ENCODE measurements at places on chromosomes 6 and 20.
A peak's percentile ranks its signal among the peaks of the same experiment; 100 is the strongest.

- H3K36me3 ChIP-seq, result no peaks in the 10 kb centered on the region
- no peak overlapping the region for H3K27ac ChIP-seq
- peaks cover 9% of the 10 kb centered on the region for H3K4me1 ChIP-seq
- DNase-seq, result no peak
- no peaks in the 10 kb centered on the region for H3K27me3 ChIP-seq
These were observed 35.6 kb downstream of the TTLL9 start for GRCh38 chr20:31906001-31906400.

DNA sequence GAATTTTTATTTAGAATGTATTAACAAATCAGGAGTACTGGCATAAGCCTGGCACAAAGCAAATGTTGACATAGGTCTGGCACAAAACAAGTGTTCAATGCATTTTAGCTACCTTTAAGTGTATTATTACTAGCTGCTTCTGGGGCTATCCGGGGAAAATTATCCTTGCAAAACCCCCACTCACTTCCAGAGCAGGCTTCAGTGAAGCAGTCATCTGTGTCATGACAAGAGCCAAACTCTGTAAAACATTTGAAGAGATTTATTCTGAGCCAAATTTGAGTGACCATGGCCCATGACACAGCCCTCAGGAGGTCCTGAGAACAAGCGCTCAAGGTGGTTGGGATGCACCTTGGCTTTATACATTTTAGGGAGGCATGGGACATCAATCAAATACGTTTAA is 6.4 kb upstream of the TRIM38 start:
- peaks cover 10% of the 10 kb centered on the region for H3K4me1 ChIP-seq
- H3K27me3 ChIP-seq, result no peaks in the 10 kb centered on the region
- H3K4me3 ChIP-seq, result no peak overlapping the region
- no peak for DNase-seq
- H3K36me3 ChIP-seq, result no peaks in the 10 kb centered on the region

DNA sequence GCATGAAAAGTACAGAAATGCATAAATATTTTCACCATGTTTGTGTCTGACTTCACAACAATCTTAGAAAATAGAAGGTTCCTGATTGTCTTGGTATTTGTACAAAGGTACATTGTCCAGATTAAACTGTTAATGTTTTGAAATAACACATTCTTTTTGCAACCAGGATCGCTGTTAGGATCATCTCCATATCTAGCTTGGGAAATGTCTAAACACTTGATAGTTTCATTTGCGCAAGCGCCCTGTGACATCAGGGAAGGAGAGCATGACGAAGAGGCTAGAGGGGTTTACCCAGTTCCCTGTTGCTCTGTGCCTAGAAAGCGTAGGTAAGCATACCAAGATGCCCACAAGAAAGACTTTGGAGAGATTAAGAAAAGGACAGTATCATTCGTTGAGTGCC is 19.4 kb downstream of the ALDH8A1 start:
- no peak overlapping the region for H3K27ac ChIP-seq
- no peaks in the 10 kb centered on the region for H3K36me3 ChIP-seq
- H3K4me3 ChIP-seq, result no peak overlapping the region
- no peak for DNase-seq
- H3K4me1 ChIP-seq, result no peaks in the 10 kb centered on the region

DNA sequence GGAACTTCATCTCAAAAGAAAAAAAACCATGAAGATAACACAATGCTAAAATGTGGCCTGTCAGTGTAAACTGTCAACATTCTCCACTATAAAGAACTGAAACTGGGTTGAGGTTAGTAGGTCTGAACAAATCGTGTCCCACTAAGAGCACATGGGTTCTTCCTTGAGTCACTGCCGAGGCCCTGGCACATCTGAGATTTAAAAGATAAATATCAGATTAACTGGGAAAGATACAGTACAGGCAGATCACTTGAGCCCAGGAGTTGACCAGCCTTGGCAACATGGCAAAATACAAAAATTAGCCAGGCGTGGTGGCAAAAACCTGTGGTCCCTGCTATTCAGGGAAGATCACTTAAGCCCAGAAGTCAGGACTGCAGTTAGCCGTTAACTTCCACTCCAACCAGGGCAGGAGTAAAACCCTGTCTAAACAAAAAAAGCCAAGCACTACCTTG is 5.6 kb downstream of the EEF1A1 start:
- H3K36me3 ChIP-seq, result peaks cover 53% of the 10 kb centered on the region
- no peak overlapping the region for H3K27ac ChIP-seq
- no peaks in the 10 kb centered on the region for H3K27me3 ChIP-seq
- no peak for DNase-seq
- no peak overlapping the region for H3K4me3 ChIP-seq
- peaks cover 30% of the 10 kb centered on the region for H3K4me1 ChIP-seq

- DNase-seq, result no peak
- H3K27me3 ChIP-seq, result no peaks in the 10 kb centered on the region
- no peaks in the 10 kb centered on the region for H3K36me3 ChIP-seq
- no peak overlapping the region for H3K4me3 ChIP-seq
These were observed 33.5 kb upstream of the CD93 start for GRCh38 chr20:23119456-23120216.

GRCh38 chr6:157304899-157305663 is 18.2 kb downstream of the TMEM242 start:
- H3K4me1 ChIP-seq, result peaks cover 34% of the 10 kb centered on the region
- no peaks in the 10 kb centered on the region for H3K27me3 ChIP-seq
- no peaks in the 10 kb centered on the region for H3K36me3 ChIP-seq
- peak overlapping the region; percentile 19 for H3K4me3 ChIP-seq
- peak overlapping the region; percentile 25 for H3K27ac ChIP-seq

DNA sequence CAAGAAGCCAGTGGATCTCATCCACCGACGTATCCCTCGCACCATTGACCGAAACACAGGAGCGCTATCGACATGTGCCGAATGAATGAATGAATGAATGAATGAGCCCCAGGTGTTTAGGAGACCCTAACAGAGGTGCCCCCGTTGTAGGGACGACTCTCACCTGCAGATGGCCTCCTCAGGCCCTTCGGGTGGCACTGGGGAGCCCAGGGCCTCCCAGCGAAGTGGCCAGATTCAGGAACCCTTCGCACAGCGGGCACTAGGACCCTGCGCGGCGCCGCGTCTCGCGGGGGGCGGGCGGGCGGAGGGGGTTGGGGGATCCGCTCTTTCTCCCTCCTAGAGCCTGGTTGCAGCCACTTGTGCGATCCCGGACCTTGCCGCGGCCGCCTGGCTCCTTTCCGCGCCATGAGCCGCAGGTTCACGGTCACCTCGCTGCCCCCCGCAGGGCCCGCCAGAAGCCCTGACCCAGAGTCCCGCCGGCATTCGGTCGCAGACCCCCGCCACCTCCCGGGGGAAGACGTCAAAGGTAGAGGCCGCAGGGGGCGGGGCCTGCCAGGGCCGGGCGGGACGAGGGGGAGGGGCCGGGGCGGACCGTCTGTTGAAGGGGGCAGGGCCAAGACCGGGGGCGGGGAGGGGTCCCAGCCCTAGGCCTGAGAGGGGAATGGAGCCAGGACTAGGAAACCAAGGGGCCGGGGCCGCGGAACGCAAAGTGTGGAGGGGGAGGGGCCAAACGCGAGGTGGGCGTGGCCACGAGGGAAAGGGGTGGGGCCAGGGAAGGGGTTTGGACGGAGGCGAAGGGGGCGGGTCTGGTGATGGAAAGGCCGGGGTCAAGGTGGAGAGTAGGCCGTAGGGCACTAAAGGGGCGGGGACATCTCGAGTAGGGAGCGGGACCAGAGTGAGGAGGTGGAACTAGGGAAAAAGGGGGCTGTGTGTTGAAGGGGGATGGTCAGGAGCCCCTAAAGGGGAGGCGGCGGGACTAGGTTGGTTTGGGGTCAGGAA is 7.4 kb upstream of the SLC12A5 start:
- no peaks in the 10 kb centered on the region for H3K36me3 ChIP-seq
- peaks cover 12% of the 10 kb centered on the region for H3K27me3 ChIP-seq
- DNase-seq, result peak; percentile 67
- H3K4me3 ChIP-seq, result peak overlapping the region; percentile 61

DNA sequence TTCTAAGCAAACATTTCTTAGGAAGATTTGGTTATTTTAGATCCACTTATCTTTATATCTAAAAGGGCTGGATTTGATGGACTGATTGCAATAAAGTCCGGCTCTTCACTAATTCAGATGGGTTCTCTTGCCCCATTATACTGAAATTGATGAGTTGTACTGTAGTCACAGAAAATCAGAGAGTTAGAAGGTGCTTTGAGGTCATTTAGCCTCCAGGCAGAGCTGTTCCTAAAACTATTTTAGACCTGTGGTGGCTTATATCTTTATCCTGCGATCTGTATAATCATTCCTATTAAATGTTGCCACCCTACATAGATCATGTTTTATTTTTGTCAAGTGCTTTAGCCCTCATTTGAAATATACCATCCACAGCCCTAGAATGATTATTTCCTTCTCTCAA is 61.3 kb upstream of the ATXN1 start:
- DNase-seq, result no peak
- no peaks in the 10 kb centered on the region for H3K27me3 ChIP-seq
- no peak overlapping the region for H3K4me3 ChIP-seq
- no peaks in the 10 kb centered on the region for H3K36me3 ChIP-seq

DNA sequence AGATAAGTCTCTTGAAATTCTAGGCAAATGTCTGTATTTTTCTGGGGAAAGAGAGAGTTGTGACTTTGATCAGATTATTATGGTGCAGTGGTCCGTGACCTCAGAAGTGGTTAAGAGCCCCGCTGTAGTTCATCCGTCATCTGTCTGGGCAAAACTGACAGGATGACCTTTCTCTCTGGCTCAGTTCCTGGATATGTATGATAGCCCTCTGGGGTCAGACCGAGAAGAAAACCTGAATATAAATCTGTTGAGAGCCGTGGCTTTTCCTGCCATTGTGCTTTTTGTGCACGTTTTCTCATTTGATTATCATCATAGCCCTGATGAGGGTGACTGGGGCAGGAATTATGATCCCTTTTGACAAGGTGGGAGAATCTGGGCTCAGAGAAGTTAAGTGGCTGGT is 26.5 kb downstream of the GHRH start:
- H3K4me3 ChIP-seq, result no peak overlapping the region
- H3K4me1 ChIP-seq, result no peaks in the 10 kb centered on the region
- H3K27me3 ChIP-seq, result no peaks in the 10 kb centered on the region
- H3K27ac ChIP-seq, result no peak overlapping the region

DNA sequence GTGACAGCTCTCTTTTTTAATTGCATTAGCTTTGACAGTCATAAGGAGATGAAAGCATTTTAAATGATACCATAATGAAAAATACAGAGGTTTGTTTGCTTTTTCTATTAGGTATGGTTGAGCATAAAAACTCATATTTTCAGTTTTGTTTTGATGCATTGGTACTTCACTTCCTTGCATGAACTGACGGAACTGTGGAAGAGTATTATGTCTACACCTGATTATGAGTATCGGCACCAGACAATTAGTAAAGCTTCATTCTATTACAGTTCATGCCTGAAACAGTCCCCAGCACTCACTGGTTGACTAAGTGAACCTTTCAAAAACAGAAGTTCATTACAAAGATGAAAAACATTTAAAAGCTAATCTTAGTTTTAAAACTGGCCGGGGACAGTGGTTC is 593.0 kb downstream of the GRIK2 start:
- H3K36me3 ChIP-seq, result no peaks in the 10 kb centered on the region
- no peaks in the 10 kb centered on the region for H3K4me1 ChIP-seq
- no peaks in the 10 kb centered on the region for H3K27me3 ChIP-seq

- H3K36me3 ChIP-seq, result no peaks in the 10 kb centered on the region
- H3K27me3 ChIP-seq, result no peaks in the 10 kb centered on the region
- no peaks in the 10 kb centered on the region for H3K4me1 ChIP-seq
- DNase-seq, result no peak
- no peak overlapping the region for H3K4me3 ChIP-seq
These were observed 21.2 kb upstream of the SLC22A2 start for GRCh38 chr6:160279850-160280249.

DNA sequence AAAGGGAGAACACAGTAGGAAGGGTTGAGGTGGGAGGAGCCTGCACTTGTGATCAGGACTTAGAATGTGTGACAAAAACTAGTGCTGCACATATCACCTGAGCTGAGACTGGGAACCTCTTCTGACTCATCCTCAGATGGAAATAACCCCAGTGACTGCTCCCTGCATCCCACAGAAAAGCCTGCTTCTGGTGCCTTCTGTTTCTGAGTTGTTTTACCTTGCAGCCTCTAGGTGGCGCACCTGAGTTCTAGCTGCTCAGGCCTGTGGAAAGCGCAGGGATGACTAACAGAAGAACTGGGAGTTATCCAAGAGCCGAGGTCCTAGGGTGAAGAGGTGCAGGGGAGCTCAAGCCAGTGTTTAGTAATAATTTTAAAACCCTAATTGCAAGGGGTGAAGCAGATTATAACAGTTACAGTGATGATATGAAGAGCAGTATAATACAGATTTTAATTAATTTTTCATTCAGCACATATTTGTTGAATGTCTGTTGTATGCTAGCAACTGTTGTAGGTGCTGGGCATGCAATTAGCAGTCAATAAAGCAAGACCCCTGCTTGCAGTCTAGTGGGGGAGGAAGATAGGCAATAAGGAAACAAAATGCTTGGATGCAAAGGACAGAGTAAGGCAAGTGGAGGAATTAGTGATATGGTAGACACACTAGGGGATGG is 302.5 kb downstream of the DHX35 start:
- peak; percentile 33 for DNase-seq
- no peaks in the 10 kb centered on the region for H3K27me3 ChIP-seq
- no peak overlapping the region for H3K27ac ChIP-seq
- no peaks in the 10 kb centered on the region for H3K36me3 ChIP-seq
- H3K4me1 ChIP-seq, result no peaks in the 10 kb centered on the region

- H3K27ac ChIP-seq, result no peak overlapping the region
- no peaks in the 10 kb centered on the region for H3K36me3 ChIP-seq
- H3K4me3 ChIP-seq, result peak overlapping the region; percentile 66
- H3K27me3 ChIP-seq, result peaks cover 2% of the 10 kb centered on the region
- peak; percentile 40 for DNase-seq
These were observed 641 bp downstream of the TCF15 start for GRCh38 chr20:609371-609964.

- no peak overlapping the region for H3K4me3 ChIP-seq
- no peak overlapping the region for H3K27ac ChIP-seq
- DNase-seq, result no peak
- H3K36me3 ChIP-seq, result no peaks in the 10 kb centered on the region
- no peaks in the 10 kb centered on the region for H3K27me3 ChIP-seq
These were observed 57.6 kb downstream of the SLC22A2 start for GRCh38 chr6:160201061-160201460.

DNA sequence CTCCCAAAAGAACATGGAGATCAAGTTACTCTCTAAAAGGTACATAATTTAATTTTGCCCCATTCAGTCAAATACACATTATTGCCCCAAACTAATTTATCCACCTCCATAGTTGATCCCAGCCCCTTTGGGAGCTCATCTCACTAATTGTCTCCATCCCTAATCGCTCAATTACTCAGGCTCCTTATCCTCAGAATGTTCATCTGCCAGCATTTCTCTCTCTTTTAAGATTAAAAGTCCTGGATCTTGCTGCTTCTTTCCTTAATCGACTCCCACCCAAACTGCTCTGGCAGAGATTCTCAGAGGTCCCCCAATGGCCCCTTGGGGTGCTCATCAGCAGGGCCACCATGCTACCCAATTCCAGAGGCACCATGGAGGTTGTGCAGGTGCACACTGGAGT is 18.4 kb upstream of the NNAT start:
- H3K36me3 ChIP-seq, result no peaks in the 10 kb centered on the region
- H3K4me1 ChIP-seq, result no peaks in the 10 kb centered on the region
- no peaks in the 10 kb centered on the region for H3K27me3 ChIP-seq
- no peak overlapping the region for H3K4me3 ChIP-seq
- DNase-seq, result no peak
